ENCODE measurements at places on chromosomes 3 and 15.

DNA sequence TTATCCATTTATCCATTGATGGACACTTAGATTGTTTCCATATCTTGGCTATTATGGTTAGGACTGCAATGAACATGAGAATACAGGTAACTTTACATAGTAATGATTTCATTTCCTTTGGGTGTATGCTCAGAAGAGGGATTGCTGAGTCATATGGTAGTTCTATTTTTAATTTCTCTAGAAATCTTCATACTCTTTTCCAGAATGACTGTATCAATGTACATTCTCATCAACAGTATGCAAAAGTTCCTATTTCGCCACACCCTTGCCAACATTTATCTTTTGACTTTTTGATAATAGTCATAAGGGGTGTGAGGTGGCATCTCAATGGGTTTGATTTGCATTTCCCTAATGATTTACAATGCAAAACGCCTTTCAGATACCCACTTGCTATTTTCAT, 6.2 kb upstream of the NIPA1 start:
- no peak for DNase-seq
- no peaks in the 10 kb centered on the region for H3K27me3 ChIP-seq
- H3K36me3 ChIP-seq = no peaks in the 10 kb centered on the region
- no peak overlapping the region for H3K4me3 ChIP-seq
- no peaks in the 10 kb centered on the region for H3K4me1 ChIP-seq
- no peak overlapping the region for H3K27ac ChIP-seq

DNA sequence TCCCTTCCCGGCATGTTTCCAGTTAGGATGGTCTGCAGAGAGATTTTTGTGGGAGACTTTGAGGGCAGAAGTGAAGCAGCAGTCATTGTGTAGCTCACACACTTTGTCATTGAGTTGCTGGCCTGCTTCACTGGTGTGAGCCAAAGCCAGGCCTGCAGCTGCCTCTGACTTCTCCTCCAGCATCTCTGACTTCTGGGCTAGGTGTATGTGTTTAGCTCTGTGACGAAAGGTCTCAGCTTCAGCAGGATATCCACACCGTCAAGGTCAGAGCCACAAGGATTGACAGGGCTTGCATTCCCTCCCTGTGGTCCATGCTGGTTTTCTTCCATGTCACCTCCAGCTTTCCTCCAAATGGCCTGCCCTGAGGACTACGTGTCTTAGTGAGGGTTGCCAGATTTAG, 57.1 kb upstream of the OSBPL11 start:
- no peaks in the 10 kb centered on the region for H3K27me3 ChIP-seq
- no peak overlapping the region for H3K4me3 ChIP-seq
- no peak for DNase-seq
- H3K27ac ChIP-seq = no peak overlapping the region
- H3K4me1 ChIP-seq = peaks cover 10% of the 10 kb centered on the region

DNA sequence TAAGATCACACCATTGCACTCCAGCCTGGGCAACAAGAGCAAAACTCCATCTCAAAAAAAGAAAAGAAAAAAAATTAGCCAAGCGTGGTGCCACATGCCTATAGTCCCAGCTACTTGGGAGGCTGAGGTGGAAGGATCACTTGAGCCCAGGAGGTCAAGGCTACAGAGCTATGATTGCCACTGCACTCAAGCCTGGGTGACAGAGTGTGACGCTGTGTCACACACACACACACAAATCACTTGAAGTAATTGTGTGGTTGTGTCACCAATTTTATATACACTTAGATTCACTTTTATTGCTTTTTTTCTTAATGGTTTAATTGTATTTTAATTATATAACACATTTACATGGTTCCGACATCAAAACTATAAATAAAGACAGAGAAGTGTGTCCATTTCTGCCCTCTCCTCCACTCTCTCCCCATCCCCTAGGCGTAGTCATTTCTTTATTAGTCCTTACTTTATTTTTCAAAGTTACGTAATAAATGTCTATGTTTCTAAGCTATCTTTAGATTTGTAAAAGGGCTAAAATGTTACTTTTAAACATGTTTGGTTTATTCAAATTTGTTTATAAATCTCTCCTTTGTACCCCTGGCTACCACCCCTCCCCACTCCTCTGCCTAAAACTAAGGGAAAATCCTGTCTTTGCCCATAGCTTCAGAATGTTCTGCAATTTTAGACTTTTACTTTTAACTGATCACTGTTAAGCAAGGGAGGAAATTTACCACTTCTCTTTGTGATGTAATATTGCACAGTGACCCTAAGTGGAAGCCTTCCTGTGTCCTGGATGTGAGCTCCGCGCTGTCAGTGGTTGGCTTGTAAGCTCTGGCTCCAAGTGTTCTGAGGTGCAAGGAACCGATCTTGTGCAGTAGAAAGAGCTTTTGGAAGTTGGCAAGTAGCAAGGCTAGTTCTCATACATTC, 10.8 kb upstream of the VILL start:
- H3K36me3 ChIP-seq = peaks cover 26% of the 10 kb centered on the region
- H3K27me3 ChIP-seq = no peaks in the 10 kb centered on the region
- no peak overlapping the region for H3K27ac ChIP-seq

GRCh38 chr3:12752102-12752501, 7.0 kb downstream of the TMEM40 start:
- H3K27me3 ChIP-seq = no peaks in the 10 kb centered on the region
- no peak overlapping the region for H3K4me3 ChIP-seq
- H3K4me1 ChIP-seq = no peaks in the 10 kb centered on the region

GRCh38 chr15:69719527-69720240, 267.1 kb downstream of the RPLP1 start:
- H3K27ac ChIP-seq = no peak overlapping the region
- H3K36me3 ChIP-seq = no peaks in the 10 kb centered on the region
- DNase-seq = peak; percentile 19
- H3K4me3 ChIP-seq = no peak overlapping the region
- H3K4me1 ChIP-seq = no peaks in the 10 kb centered on the region

DNA sequence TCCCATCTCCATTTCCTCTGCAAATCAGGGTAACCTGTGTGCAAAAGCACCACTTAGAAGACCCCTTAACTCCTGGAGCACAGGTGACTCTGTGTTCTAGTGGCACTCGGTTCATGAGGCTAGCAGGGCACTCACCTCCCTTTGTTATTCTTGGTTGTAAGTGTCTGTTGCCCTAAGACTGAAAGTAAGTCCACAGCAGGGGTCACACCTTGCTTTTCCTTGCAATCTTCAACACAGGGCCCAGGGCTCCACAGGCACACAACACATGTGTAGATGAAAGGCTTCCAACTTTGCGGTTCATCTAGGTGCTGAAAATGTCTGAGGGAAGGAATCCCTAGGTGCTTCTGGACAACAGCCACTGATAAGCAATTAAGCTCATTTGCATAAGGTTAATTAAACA, 2.9 kb downstream of the RNU6-1 start:
- H3K4me3 ChIP-seq = no peak overlapping the region
- no peak overlapping the region for H3K27ac ChIP-seq
- DNase-seq = no peak
- peaks cover 54% of the 10 kb centered on the region for H3K27me3 ChIP-seq
- peaks cover 46% of the 10 kb centered on the region for H3K4me1 ChIP-seq
- no peaks in the 10 kb centered on the region for H3K36me3 ChIP-seq

- no peak overlapping the region for H3K27ac ChIP-seq
- no peaks in the 10 kb centered on the region for H3K27me3 ChIP-seq
- H3K4me3 ChIP-seq = no peak overlapping the region
Observed at GRCh38 chr15:51904931-51905330, 66.6 kb downstream of the LEO1 start.

DNA sequence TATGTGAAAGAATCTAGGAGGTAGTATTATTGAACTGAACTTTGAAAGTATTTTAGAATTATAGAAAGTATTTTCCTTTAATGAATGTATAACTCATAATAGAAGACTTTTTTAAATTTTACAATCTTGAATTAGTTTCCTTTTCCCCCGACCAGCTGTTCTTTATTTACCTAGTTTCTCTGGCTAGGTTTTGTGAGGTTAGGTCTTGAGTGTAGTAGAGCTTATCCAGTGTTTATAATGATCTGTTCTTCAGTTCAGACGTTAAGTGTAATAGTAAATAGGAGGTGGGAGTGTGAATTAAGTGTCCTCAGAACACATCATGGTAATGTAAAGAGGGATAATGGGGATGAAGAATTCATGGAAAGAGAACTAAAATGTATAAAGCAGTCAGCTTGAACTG, 93.8 kb downstream of the MYRIP start:
- H3K27ac ChIP-seq = no peak overlapping the region
- H3K4me1 ChIP-seq = peaks cover 7% of the 10 kb centered on the region
- no peaks in the 10 kb centered on the region for H3K27me3 ChIP-seq

DNA sequence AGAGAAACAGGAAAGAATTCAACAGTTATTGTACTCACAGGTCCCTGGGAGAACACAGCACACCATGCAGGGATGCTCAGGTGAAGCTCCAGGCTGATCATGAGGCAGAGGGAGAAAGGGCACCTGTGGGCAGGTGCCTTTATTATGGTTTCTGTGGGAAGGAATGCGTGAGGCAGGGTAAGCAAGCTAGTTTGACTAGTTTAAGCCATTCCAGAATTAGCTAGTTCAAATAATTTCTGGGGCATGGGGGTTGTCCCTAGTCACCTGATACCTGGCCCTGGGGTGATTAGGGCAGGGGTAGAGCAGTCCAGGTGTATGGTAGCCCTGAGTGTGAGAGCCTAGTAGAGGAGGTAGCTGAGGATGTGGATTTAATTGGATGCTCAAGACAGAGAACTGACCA, 47.9 kb upstream of the DCLK3 start:
- H3K4me1 ChIP-seq = no peaks in the 10 kb centered on the region
- no peak overlapping the region for H3K27ac ChIP-seq
- no peaks in the 10 kb centered on the region for H3K27me3 ChIP-seq
- no peak for DNase-seq
- H3K36me3 ChIP-seq = no peaks in the 10 kb centered on the region
- H3K4me3 ChIP-seq = no peak overlapping the region

GRCh38 chr3:124504332-124505059, 225.8 kb upstream of the UMPS start:
- no peaks in the 10 kb centered on the region for H3K4me1 ChIP-seq
- H3K36me3 ChIP-seq = no peaks in the 10 kb centered on the region
- no peak overlapping the region for H3K27ac ChIP-seq
- no peak for DNase-seq
